ENCODE measurements at places on chromosomes 7 and 10. TPM values are rescaled to one million over a fixed set of nuclear protein-coding genes. Genes with fewer than 3 reads are reported as not detected.

The SEMA3E gene
- not detected for polyA plus RNA-seq

The TBX20 gene
- not detected for polyA plus RNA-seq

The EVX1 gene
- not detected for polyA plus RNA-seq

The ODAD2 gene
- polyA plus RNA-seq: not detected

The TMEM229A gene
- not detected for polyA plus RNA-seq

The SPDYE9 gene
- polyA plus RNA-seq: 0.19 TPM

The CPA2 gene
- polyA plus RNA-seq: not detected

The KLLN gene
- 0.25 TPM for polyA plus RNA-seq

The GNAT3 gene
- polyA plus RNA-seq: not detected

Measured in IgD-negative memory B cell (primary cell).